Left colon (tissue), 2 donors: ENCODE measurements at places on chromosomes 6 and 20. TPM values are rescaled to one million over a fixed set of nuclear protein-coding genes. Genes with fewer than 3 reads are reported as not detected.

DNA sequence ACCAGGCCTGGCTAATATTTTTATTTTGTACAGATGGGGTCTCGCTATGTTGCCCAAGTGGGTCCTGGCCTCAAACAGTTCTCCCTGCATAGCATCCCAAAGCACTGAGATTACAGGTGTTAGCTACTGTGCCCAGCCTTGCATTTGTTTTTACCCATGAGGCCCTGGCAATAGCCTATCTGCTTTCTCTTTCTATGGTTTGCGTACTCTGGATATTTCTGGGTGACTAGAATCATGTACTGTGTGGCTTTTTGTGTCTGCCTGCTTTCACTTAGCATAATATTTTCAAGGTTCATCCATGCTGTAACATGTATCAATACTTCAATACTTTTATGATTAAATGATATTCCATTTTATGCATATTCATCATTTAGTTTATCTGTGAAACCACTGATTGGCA lies 451.7 kb downstream of the GRIK2 start:
- no peak for DNase-seq

DNA sequence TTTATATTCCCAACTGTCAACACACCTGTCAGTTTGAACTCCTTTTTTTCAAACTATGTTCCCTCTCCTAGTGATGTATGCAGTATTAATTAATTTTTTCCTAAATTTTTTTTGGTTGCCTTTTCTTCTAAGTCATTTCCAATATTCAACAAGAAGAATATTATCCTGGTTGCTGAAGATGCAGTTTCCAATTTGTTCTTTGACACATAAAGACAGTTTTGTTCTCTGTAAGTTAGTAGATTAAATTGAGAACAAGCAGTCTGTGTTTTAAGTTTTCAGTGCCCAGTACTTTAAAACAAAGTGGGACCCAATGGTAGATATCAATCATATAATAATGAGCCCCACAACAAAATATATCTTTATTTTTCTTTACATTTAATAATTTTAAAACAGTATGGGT lies 47.3 kb downstream of the GJA1 start:
- no peak for DNase-seq

DNA sequence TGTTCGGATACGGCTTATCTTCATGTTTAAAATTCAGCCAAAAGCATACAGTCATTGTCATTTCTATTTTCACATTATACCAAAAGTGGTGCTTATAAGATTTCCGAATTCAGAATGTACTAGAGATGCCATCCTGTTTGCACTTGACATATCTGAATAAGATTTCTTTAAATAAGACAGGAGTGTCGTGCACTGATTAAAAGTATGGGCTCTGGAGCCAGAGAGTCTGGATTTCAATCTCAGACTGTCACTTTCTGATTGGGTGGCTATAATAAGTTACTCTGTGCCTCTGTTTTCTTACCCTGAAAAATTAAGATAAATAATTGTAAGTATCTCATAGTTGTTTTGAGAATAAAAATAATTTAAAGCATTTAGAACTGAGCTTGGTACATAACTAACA lies 92.8 kb downstream of the RWDD2A start:
- DNase-seq: no peak

- no peak for DNase-seq
Measured at GRCh38 chr20:18188434-18188833, 50.8 kb downstream of the KAT14 start.

- no peak for DNase-seq
Measured at GRCh38 chr6:82178077-82178758, 69.3 kb downstream of the IBTK start.

DNA sequence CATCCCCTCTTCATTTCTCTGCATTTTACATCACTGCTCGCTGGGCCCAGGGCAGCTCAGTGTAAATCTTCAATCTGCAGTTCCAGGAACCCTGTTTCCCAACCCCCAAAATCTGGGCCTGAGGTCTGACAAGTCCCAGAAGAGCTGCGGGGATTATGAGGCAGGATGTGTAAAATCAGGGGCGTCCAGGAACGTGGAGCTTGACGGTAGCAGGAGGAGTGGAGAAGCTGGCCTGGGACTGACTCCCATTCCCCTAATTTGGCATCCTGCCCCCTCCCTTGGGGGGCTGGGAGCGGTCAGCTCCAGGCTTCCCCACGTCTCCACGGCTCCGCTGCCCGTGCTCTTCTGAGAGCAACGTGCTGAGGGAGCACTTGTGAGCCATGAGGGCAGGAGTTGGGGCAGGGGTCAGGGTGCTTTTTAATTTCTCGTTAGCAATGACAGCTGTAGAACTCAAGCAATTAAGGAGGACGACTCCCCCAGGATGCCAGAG lies 23.4 kb upstream of the VEGFA start:
- no peak for DNase-seq

- no peak for DNase-seq
Measured at GRCh38 chr6:169850746-169851145, 99.3 kb downstream of the ERMARD start.

GRCh38 chr6:75296811-75297779 lies 12.5 kb upstream of the TMEM30A start:
- DNase-seq: no peak

GRCh38 chr6:31727717-31728671 lies 1.1 kb downstream of the DDAH2 start:
- no peak for DNase-seq

DNA sequence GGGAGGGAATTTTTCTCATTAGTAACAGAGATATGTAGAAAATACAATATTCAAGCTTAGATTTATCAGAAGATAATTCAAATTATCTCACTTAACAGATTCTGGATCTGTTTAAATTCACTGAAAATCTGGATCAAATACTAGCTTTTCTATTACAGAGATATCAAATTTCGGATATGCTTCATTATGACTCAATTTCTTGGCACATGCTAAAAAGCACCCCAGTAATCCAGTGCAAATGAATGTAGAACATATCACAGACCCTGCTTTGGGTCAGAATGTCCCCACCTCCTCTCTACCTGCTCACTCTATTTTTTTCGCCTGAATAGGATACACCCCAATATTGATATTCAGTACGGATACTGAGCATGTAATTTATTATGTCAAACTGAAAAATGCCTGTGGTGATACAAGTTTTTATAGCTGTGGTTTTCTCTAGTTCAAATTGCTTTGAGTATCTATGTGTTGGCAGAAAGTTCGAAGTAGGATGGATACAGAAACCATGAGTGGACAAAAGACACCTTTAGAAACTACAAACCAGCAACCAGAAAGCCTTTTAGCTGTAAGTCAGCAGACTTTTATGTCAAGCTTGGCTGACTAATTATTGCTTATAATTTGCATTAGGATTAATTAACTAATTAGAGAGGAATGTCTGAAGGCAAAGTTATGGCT lies 290.0 kb downstream of the TFAP2B start:
- no peak for DNase-seq

- no peak for DNase-seq
Measured at GRCh38 chr20:4713401-4713800, 8.3 kb upstream of the PRND start.

DNA sequence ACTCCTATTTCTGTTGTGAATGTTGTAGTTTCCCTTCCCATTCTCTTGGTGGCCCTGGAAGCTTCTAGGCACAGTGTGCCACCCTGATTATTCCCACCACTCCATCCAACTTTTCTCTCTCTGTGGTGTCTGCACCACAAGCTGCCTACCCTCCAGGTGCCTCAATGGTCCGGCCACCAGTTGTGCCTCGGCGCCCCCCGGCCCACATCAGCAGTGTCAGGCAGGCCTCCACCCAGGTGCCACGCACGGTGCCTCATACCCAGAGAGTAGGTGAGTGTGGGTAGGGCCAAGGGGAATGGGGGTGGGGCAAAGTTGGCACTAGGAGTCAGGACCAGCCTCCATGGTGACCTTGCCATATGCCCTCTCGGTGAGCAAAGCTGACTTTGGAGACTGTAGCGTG lies 23.1 kb downstream of the PABPC1L start:
- DNase-seq: no peak

GRCh38 chr6:96621983-96622382 lies 59.1 kb downstream of the FHL5 start:
- no peak for DNase-seq

GRCh38 chr6:159056003-159056402 lies 11.2 kb upstream of the TAGAP start:
- DNase-seq: no peak

HDAC2 gene
- total RNA-seq: 59.9 TPM

SYNJ2 gene
- 50.1 TPM for total RNA-seq

SNX21 gene
- total RNA-seq: 14.4 TPM

GSTA3 gene
- total RNA-seq: not detected

DEFB118 gene
- not detected for total RNA-seq
